ENCODE measurements at places on chromosomes 3 and 15.

DNA sequence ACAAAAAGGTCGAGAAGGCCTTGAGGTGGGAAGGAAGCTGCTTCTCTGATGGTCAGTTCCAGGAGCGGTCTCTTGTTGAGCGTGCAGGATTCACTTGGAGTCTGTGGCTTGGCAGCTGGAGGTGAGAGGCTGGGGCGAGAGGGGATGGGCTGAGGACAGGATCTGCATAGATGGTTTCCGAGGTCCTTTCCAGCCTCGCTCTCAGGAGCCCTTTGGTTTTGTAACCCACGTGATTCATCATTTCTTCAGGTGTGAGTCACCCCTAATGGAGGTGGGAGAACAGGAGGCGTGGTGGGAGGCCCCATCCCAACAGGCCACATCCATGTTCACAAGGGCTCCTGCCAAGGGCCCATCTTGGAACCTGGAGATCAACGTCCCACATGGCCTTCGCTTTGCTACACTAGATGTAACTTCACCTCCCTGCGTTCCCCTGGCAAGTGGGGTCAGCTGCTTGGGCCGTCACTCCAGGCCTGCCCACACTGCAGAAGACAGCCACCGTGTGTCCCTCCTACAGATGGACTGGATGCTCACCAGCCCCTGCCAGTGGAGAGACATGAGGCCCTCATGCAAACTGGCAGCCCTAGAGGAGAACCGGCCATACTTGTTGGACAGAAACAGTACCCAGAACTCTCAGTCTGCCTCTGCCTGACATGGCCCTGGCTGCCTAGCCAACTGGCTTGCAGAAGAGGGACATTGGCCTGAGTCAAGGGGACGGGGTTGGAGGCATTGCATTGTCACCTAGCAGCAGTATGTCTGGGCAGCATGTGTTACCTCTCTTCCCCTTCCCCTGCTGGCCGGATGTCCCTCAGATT lies 1.6 kb upstream of the PCSK6 start:
- no peak for DNase-seq

DNA sequence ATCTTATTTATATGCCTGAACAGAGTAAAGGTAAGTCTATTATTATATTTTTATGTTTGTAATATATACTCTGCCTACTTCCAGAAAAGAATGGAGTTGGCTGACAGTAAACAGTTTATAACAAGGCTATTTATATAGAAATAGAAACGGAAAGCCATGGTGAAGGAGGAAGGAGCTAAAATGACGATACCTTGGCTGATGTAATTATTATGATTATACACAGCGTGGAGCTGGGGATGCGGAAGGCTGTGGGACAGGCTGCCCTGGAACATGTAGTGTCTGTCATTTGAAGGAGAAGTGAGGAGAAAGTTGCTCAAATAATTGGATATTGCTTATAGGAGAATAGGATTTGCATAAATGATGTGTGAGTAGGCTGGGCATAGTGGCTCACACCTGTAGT lies 37.8 kb downstream of the CEMIP start:
- no peak for DNase-seq

DNA sequence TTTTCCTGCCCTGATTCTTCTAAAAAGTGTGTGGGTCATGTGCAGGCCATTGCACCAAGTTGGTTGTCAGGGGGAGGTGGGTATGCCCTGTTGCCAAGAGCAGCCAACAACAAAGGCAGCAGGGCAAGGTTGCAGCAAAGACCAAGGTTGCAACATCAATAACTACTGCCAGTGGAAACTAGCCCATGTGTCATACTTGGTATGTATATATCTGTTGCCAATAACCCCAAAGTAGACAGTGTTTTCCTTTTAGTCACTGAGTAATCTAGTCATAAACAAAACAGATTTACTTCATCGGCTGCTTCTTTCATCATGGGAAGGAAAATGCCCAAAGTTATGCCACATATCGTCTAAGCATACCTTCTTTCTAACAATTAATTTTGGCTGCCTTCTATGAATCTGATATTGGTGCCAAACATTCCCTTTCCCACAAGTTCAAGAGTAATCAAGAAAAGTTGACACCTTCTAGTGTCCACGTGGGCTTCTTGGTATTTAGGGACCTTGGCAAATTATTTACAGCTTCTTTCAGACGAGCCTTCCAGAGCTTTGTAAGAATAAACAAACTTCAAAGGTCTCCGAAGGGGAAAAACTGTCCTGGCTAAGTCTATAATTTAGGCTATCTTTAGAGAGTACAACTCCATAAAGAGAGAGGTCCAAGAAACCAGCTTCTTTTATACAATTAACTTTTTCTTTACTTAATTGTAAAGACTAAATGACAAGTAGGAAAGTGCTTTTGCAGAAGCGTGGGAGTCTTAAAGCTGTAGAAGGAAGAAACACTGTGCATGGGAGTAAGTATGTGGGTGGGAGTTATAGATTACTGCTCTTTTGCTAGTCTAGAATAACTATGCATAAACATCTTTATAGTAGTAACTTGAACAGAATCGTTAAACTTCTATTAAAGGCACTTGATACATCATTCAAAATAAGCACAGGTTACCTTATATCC lies 10.0 kb upstream of the MBNL1 start:
- no peak for DNase-seq

GRCh38 chr15:32683906-32684584 lies 33.8 kb upstream of the GREM1 start:
- no peak for DNase-seq

- DNase-seq = no peak
Observed at GRCh38 chr3:106255870-106256248, 387.0 kb upstream of the CBLB start.
